Ascending aorta (tissue), 2 donors: ENCODE measurements at places on chromosomes 11 and 22. TPM values are rescaled to one million over a fixed set of nuclear protein-coding genes. Genes with fewer than 3 reads are reported as not detected.

DNA sequence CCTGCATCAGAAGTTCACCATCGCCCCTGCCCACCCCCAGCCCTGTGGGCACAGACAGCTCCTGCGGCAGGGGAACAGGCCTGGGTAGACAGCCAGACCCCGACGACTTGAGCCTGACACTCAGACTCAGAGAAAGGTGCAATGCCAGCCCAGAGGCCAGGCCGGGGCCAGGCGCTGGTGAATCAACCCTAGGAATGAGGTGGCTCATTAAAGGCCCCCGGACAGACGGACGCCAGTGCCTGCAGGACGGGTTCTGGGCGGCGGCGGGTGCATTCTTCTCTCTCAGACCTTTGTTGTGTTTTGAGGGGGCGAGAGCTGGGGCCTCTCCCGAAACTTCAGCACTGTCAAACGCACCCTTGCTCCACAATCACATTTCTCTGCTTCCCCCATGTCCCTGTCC is 5.6 kb downstream of the OVOL1 start:
- H3K27ac ChIP-seq, result no peak overlapping the region
- DNase-seq, result no peak

DNA sequence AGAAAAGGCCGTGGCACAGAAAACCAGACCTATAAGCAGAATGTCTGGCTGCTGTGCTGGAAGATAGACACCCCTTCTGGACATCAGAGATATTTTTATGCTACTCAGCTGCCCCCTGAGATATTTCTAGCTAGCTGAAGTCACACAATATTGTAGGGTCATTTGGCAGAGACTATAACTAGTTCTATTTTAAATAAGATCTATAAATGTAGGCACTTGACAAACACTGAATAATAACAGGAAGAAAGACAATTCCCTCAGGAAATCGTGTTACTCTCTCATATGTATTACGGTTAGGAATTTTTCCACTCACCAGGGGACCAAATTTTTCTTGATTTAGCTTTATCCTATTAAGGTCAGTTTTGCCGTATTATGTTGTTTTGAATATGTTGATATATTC is 845.4 kb downstream of the OPCML start:
- no peak overlapping the region for H3K27ac ChIP-seq
- no peak overlapping the region for H3K4me3 ChIP-seq
- no peaks in the 10 kb centered on the region for H3K36me3 ChIP-seq
- no peaks in the 10 kb centered on the region for H3K4me1 ChIP-seq

GRCh38 chr11:95655536-95655935 is 134.0 kb downstream of the FAM76B start:
- no peaks in the 10 kb centered on the region for H3K27me3 ChIP-seq
- no peak for DNase-seq
- no peak overlapping the region for H3K27ac ChIP-seq
- no peaks in the 10 kb centered on the region for H3K36me3 ChIP-seq
- peaks cover 6% of the 10 kb centered on the region for H3K4me1 ChIP-seq

GRCh38 chr22:46549971-46550641 is 12.7 kb upstream of the CELSR1 start:
- no peaks in the 10 kb centered on the region for H3K36me3 ChIP-seq
- H3K4me3 ChIP-seq, result no peak overlapping the region
- H3K27me3 ChIP-seq, result no peaks in the 10 kb centered on the region
- H3K27ac ChIP-seq, result no peak overlapping the region
- peaks cover 9% of the 10 kb centered on the region for H3K4me1 ChIP-seq
- no peak for DNase-seq

DNA sequence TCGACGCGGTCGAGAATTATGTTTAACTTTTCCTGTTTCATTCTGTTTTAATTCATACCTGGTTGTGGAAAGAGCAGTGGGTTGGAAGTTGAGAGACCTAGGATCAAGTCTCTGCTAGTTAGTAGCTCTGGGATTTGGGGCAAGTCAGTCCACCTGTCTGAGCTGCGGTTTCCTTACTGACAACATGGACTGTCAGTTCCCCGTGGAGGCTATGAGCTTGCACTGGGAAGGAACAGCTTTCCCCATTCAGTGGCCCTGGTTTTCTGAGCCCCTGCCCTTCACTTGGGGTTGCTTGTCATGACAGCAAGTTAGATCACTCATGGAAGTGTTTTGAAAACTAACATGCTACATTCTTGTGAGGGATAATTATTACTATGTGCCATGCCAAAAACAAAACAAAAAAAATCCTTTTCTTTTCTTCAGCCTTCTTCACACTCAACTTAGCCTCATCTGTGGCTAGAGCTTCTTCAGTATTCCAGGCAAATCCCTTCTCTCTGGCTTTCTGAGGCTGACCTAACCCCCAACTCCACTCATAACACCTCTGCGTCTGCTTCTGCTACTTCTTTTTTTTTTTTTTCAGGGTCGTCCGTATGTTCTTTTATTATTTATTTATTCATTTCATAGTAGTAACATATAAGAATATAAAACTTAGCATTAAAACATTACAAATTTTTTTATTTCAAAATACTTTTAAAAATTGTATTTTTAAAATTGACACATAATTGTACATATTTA is 43.0 kb upstream of the ZBED5 start:
- H3K27me3 ChIP-seq, result no peaks in the 10 kb centered on the region
- H3K4me3 ChIP-seq, result no peak overlapping the region
- H3K4me1 ChIP-seq, result peaks cover 17% of the 10 kb centered on the region
- H3K36me3 ChIP-seq, result no peaks in the 10 kb centered on the region
- peak overlapping the region; percentile 89 for H3K27ac ChIP-seq

DNA sequence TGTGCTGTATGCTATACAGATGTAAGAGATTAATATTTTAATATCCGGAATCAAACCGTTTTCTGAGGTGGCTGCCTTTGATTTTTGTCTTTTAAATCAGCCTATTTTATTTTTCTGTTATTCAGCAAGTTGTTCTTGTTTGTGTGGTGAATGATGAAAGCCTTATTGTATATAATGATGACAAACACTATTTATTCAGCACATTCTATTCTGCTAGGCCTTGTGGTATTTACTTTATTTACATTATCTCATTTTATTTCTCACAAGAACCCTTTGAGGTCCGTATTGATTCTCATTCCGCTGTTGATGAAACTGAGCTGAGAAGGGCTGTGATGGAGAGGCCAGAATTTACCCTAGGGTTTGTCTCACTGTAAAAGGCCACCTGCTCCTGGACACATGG is 40.5 kb downstream of the KREMEN1 start:
- no peaks in the 10 kb centered on the region for H3K36me3 ChIP-seq
- H3K4me3 ChIP-seq, result no peak overlapping the region
- DNase-seq, result no peak
- H3K27ac ChIP-seq, result no peak overlapping the region
- no peaks in the 10 kb centered on the region for H3K4me1 ChIP-seq

- H3K27me3 ChIP-seq, result no peaks in the 10 kb centered on the region
- H3K4me3 ChIP-seq, result no peak overlapping the region
- no peaks in the 10 kb centered on the region for H3K36me3 ChIP-seq
- H3K4me1 ChIP-seq, result no peaks in the 10 kb centered on the region
- no peak overlapping the region for H3K27ac ChIP-seq
Measured at GRCh38 chr11:111355956-111356659, 23.0 kb downstream of the POU2AF1 start.

DNA sequence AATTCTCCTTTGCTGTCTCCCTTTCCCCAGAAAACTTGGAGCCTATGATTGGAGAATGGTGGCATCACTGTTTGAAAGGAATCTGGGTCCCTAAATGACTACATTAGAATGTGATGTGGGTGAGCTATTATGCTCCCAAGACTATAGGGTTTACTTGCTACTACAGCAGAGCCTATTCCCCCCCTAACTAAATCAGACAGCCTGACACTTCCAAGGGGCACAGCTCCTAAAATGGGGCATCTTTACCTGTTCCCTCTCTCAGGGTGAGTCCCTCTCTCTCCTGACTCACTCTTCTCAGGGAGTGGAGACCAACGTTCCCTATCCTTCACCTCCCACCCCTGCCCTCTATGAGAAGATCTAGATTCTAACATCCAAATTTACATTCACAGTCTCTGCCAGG is 775 bp upstream of the ISX start:
- no peak overlapping the region for H3K4me3 ChIP-seq
- no peaks in the 10 kb centered on the region for H3K36me3 ChIP-seq
- no peaks in the 10 kb centered on the region for H3K27me3 ChIP-seq
- H3K4me1 ChIP-seq, result no peaks in the 10 kb centered on the region
- no peak for DNase-seq

- H3K27ac ChIP-seq, result no peak overlapping the region
- H3K36me3 ChIP-seq, result no peaks in the 10 kb centered on the region
Measured at GRCh38 chr11:54944211-54944610, 237.6 kb downstream of the OR4A5 start.

DNA sequence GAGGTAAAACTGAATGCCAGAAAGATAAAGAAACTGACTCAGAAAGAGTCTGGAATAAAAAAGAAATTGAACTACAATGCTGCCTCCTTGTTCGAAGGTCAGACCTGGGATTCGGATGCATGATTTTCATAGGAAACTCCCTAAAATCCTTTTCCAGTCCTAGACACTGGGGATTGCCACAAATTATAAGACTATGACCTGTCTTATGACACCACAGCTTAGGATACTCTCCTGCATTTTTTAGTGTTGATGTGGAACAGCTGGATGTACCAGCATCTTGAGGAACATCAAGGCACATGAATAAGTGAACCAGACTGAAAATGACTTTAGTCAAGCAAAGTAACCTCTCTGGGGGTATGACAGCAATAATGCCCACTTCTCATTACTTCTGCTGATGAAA is 9.0 kb downstream of the KIRREL3 start:
- H3K27ac ChIP-seq, result no peak overlapping the region
- no peaks in the 10 kb centered on the region for H3K4me1 ChIP-seq
- no peaks in the 10 kb centered on the region for H3K27me3 ChIP-seq
- H3K36me3 ChIP-seq, result no peaks in the 10 kb centered on the region

DNA sequence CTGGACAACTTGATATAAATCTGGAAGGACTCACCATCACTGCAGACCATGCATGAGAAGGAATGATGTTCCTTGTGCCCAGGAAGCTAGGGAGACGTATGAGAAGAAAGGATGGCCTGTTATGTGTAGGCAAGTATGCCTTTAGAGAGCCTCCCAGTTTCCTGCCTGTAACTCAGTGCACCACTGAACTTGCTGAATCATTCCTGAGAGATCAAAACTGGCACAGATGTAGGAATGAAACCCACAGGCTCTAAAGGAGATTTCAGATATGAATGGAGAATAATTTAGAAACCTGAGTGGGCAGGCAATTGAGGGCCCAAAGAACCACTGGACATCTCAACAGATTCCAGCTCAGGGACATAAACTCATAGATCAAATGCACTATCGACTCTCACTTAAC is 38.4 kb upstream of the PRSS23 start:
- no peak overlapping the region for H3K4me3 ChIP-seq
- no peaks in the 10 kb centered on the region for H3K27me3 ChIP-seq
- no peaks in the 10 kb centered on the region for H3K4me1 ChIP-seq
- DNase-seq, result no peak
- no peaks in the 10 kb centered on the region for H3K36me3 ChIP-seq
- no peak overlapping the region for H3K27ac ChIP-seq

GRCh38 chr11:67638535-67639437 is 777 bp downstream of the TBX10 start:
- H3K36me3 ChIP-seq, result no peaks in the 10 kb centered on the region
- no peaks in the 10 kb centered on the region for H3K27me3 ChIP-seq
- H3K27ac ChIP-seq, result no peak overlapping the region
- DNase-seq, result no peak
- no peak overlapping the region for H3K4me3 ChIP-seq
- H3K4me1 ChIP-seq, result no peaks in the 10 kb centered on the region

DNA sequence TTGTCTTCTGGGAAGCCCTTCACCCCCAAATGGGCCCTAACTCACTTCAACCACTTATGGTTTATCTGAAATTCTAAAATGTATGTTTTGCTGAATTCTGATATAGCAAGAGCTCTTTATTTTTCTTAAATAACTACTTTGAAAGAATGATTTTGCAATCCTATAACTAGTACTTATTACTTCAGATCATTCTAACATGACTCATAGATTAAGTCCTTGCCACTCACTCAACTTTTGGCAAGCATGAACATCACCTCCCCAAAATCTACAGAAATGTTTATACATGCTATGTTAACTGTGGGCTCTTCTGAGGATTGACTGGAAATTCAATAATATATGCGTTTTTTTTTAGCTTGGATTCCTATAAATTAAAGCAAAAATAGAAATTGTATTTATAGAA is 367.4 kb upstream of the FAT3 start:
- no peaks in the 10 kb centered on the region for H3K27me3 ChIP-seq
- no peak overlapping the region for H3K27ac ChIP-seq
- DNase-seq, result no peak
- no peaks in the 10 kb centered on the region for H3K36me3 ChIP-seq
- H3K4me1 ChIP-seq, result no peaks in the 10 kb centered on the region
- H3K4me3 ChIP-seq, result no peak overlapping the region

GRCh38 chr11:71148716-71149115 is 103.7 kb downstream of the SHANK2 start:
- H3K4me3 ChIP-seq, result no peak overlapping the region
- no peaks in the 10 kb centered on the region for H3K36me3 ChIP-seq
- H3K27ac ChIP-seq, result no peak overlapping the region
- H3K4me1 ChIP-seq, result no peaks in the 10 kb centered on the region

DNA sequence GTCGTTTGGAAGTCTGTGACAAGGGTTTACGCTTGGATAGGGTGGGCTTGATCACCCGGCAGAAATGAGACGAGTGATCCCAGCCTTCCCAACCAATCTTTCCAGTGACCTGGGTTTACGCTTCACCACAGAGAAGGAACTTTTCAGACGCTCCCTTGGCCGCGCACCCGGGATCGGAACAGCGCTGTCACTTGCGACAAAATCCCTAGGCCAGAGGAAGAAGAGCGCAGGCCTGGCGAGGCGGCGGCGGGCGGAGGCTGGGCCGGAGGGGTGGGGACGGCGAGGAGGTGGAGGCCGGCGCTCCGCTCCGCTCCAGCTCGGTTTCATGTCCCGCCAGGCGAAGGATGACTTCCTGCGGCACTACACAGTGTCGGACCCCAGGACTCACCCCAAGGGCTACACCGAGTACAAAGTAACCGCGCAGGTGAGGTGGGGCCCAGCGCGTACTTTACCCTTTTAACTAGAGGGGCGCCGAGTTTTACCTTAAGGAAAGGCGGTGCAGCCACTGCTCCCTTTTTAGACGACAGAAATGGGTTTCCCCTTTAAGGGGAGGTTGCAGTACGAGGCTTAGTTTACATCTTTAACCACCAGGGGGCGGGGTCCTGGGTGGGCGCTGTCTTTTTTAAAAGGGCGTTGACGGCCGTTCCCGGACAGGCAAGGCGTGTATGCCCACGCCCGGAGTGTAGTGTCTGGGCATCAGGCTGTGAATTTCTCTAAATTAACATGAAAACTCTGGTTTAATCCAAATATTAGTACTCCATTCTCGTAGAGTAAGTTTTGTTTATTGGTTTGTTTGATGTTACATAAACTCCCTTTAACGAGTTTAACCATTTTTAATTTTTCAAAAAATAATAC is at the start of gene SNX15:
Gene SNX15, plus strand, starts transcription at position 227 of the 855 bp plus-strand sequence. Its CDS starts 99 bp downstream, at position 326.
- peaks cover 11% of the 10 kb centered on the region for H3K4me1 ChIP-seq
- peak; percentile 96 for DNase-seq
- H3K27me3 ChIP-seq, result no peaks in the 10 kb centered on the region
- H3K4me3 ChIP-seq, result peak within 1 kb of the TSS; percentile 54

The SOX6 gene
- 1.6 TPM for total RNA-seq

The MGAT3 gene
- 9.8 TPM for total RNA-seq

The ST14 gene
- total RNA-seq, result 5.4 TPM

The SMC1B gene
- not detected for total RNA-seq

The CABP4 gene
- total RNA-seq, result not detected
